ENCODE measurements at places on chromosomes 1 and 21.

GRCh38 chr1:170696591-170697290 is 32.8 kb downstream of the PRRX1 start:
- no peaks in the 10 kb centered on the region for H3K36me3 ChIP-seq
- H3K27ac ChIP-seq, result peak overlapping the region; percentile 64
- no peaks in the 10 kb centered on the region for H3K27me3 ChIP-seq
- no peak overlapping the region for H3K4me3 ChIP-seq

DNA sequence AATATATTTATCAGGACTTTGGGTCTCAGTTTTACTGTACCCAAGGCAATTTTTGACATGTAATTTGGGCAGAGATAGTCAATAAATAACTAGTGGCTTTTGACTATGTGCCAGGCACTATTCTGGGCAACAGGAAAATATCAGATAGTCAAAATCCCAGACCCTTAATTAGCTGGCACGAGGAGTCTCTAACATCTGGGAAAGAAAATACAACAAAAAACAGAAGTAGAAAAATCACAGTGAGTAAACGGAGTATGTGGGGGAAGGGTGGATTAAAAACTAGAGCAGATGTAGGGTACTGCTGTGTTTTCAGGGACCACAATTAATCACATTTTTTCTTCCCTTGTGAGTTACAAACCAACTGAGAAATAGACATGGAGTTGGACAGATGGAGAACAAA is 217.8 kb downstream of the NCAM2 start:
- H3K36me3 ChIP-seq, result no peaks in the 10 kb centered on the region
- peak overlapping the region; percentile 35 for H3K27ac ChIP-seq
- H3K27me3 ChIP-seq, result no peaks in the 10 kb centered on the region
- no peaks in the 10 kb centered on the region for H3K4me1 ChIP-seq
- H3K4me3 ChIP-seq, result no peak overlapping the region

DNA sequence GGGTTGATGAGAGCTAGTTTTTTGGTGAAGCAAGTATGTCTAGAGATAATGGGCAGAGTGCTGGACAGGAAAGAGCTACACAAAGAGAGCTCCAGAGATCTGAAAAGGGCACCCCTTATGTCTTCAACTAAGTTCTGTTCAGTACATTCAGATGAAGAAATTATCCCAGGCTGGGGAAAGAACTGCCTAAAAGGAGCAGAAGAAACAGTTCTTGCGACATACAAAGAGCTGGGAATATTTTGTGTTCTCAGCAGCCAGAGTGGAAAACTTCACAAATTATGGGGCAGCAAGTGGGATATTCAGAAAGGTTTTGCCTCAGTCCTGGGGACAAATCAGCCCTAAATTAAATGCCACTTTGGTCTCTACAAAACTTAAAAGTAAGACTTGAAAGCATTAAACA is 17.4 kb upstream of the CCN1 start:
- H3K4me3 ChIP-seq, result no peak overlapping the region
- H3K27ac ChIP-seq, result no peak overlapping the region
- no peak for DNase-seq
- no peaks in the 10 kb centered on the region for H3K27me3 ChIP-seq
- H3K36me3 ChIP-seq, result no peaks in the 10 kb centered on the region

GRCh38 chr1:223706077-223706973 is 6.0 kb upstream of the CAPN2 start:
- DNase-seq, result no peak
- peak overlapping the region; percentile 79 for H3K27ac ChIP-seq
- H3K4me1 ChIP-seq, result peaks cover 66% of the 10 kb centered on the region

DNA sequence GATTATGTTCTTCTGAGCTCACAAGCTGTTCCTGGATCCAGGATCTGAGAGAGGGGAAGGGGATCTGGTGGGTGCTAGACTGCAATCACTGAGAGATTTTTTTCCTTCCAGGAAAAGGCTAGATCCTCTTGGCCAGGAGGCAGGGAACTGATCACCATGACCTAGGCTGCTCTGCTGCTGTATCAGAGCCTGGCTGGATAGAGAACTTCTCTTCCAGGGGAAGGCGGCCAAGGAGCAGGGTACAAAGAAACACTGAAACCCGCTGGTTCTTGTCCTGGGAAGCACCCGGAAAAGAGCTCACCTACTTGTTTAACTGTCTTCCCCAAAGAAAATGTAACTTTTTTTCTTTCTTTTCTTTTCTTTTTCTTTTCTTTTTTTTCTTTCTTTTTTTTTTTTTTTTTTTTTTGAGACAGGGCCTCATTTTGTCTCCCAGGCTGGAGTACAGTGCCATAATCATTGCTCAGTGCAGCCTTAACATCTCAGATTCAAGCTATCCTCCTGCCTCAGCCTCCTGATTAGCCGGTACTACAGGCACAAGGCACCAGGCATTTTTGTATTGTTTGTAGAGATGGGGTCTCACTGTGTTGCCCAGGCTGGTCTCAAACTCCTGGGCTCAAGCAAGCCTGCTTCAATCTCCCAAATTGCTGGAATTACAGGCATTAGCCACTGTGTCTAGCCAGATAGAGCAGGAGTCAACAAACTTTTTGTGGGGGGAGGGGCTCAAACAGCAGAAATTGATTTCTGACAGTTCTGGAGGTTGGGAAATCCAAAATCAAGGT is 12.4 kb upstream of the RPS6KA1 start:
- no peaks in the 10 kb centered on the region for H3K27me3 ChIP-seq
- no peak overlapping the region for H3K4me3 ChIP-seq
- DNase-seq, result no peak
- no peaks in the 10 kb centered on the region for H3K4me1 ChIP-seq

DNA sequence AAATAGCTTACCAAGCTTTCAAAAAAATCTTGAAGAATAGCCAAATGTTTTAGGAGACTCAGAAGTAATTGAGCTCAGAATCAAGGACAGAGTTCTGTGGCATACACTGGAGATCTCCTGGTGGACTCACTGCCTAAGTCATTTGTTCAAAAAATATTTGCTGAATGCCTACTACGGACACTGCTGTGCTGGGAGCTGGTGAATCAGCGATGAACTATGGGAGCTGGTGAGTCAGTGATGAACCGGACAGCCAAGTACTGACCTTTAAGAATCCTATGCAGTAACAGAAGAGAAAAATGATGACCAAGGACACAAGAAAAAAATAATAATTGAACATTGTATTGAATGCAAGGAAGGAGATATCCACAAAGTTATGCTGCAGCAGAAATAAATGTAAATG is 717.9 kb upstream of the CXADR start:
- no peak overlapping the region for H3K27ac ChIP-seq
- no peaks in the 10 kb centered on the region for H3K27me3 ChIP-seq
- H3K4me1 ChIP-seq, result no peaks in the 10 kb centered on the region

DNA sequence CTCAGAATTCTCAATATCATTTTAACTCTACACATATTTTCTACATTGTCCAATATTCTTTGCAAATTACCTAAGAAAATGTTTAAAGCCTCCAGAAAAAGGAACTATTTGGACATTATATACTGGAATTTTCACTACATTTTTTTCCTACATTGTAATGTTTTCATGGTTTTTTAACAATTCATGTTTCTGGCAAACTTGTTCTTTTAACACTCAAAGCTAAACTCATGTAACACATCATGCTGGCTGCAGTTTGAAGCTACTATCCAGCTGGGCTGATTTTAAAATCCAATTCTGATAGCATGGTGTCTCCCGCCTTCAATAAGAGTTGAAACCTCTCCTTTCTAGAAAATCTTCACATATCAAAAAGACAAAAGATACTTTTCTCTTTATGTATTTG is 52.0 kb downstream of the TGFBR3 start:
- no peak for DNase-seq
- no peak overlapping the region for H3K27ac ChIP-seq
- no peaks in the 10 kb centered on the region for H3K27me3 ChIP-seq
- no peak overlapping the region for H3K4me3 ChIP-seq
- H3K4me1 ChIP-seq, result peaks cover 13% of the 10 kb centered on the region

DNA sequence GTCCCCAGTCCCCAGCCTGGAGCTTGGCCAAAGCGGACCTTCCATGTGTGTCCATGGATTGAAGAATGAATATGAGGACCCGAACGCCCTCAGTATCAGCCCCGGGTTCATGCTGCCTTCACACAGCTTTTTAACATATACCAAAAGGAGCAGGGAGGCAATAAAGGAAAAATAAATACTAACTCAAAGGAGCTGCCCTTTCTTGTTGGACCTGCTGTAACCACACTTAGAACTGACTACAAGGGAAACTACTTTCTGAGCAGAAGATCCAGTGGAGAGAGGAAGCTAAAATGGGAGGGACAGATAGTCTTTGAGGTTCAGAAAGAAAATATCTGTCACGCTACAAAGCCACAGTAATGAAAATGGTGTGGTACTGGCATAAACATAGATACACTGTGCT is 48.6 kb downstream of the CNN3 start:
- no peak overlapping the region for H3K27ac ChIP-seq
- H3K4me1 ChIP-seq, result peaks cover 5% of the 10 kb centered on the region
- no peaks in the 10 kb centered on the region for H3K27me3 ChIP-seq
- no peak for DNase-seq

- H3K4me1 ChIP-seq, result no peaks in the 10 kb centered on the region
- no peak overlapping the region for H3K27ac ChIP-seq
- H3K27me3 ChIP-seq, result no peaks in the 10 kb centered on the region
- no peaks in the 10 kb centered on the region for H3K36me3 ChIP-seq
These were observed 311.4 kb downstream of the USH2A start for GRCh38 chr1:216111842-216112241.

GRCh38 chr1:185595835-185596667 is 138.1 kb upstream of the HMCN1 start:
- no peaks in the 10 kb centered on the region for H3K4me1 ChIP-seq
- H3K36me3 ChIP-seq, result no peaks in the 10 kb centered on the region
- H3K27ac ChIP-seq, result peak overlapping the region; percentile 61
- H3K4me3 ChIP-seq, result no peak overlapping the region

DNA sequence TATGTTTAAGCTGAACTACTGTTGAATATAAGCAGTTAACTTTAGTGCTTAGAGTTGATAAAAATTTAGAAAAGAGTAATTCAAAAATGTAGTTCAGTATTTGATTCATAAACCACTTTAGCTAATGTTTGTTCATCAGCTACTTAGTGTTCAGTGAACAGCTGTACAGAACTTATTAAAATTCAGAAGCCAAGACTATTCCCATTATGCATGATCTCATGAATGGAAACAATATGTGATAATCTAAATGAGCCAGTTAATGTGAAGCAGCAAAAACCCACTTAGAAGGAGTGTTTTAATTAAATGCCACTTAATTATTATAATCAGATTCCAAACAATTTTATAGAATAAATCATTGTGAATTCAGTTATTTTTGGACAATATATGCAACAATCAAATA is 92.9 kb upstream of the NEGR1 start:
- no peak overlapping the region for H3K4me3 ChIP-seq
- H3K4me1 ChIP-seq, result no peaks in the 10 kb centered on the region
- no peak for DNase-seq
- H3K27ac ChIP-seq, result no peak overlapping the region

DNA sequence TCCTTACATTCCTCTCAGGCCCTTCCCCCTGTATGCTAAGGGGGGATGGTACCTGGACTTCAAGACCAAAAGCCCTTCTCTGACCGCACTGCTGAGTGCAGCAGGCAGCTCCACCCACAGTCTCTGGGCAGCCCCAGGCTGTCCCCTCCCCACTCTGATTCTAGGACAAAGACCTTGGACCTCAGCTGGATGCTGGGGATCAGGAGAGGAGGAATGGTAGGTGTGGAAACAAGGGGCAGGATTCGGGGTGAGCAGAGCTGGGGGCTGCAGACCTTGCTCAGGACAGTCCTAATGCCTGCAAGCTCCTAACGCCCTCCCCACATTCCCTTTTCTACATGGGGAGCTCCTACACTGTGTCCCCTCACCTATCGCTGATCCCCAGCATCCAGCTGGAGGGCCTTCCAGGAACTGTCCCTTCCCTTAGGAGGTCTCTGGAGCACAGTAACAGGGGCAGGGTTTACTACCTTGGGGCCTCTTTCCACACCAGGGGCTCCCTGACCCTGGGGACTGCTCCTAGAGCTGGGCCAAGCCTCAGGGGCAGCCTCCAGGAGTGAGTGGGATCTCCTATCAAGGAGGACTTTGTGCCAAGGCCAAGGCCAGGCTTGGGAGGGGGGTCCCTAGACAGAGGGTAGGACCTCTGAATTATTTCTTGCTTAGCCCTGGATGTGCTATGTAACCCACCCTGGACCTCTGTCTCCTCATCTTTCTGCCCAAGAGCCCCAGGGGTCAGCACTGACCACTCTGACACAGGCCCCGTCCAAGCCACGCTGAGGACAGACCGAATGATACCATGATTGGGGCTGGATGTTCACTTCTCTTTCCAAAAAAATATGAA is 5.6 kb downstream of the CLDN19 start:
- no peak overlapping the region for H3K4me3 ChIP-seq
- H3K4me1 ChIP-seq, result no peaks in the 10 kb centered on the region
- H3K27ac ChIP-seq, result no peak overlapping the region

DNA sequence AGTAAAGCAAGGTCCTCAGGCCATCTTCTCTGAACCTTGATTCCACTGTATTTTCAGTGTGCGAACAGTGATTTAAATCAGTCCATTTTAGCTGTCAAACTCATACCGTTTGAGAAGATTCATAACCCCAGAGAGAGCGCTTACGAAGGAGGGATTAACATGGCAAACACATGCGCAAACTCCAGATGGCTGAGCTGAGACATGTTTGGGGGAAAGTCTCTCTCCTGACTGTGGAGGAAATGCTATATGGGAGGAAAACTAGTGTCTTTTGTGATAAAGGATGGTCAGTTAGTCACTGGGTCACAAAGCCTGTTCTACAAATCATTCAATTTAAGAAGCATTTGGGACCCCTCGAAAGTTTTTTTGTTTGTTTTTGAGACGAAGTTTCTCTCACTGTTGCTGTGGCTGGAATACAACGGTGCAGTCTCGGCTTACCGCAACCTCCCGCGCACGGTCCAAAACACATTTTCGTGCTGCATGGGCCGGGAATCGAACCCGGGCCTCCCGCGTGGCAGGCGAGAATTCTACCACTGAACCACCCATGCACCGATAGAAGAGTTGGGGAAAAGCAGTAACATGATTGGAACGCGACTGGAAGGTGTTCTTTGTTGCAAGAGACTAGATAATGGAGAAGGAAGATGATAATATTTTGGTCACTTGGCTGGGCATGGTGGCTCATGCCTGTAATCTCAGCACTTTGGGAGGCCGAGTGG is 58.4 kb upstream of the CXADR start:
- no peak overlapping the region for H3K4me3 ChIP-seq
- H3K36me3 ChIP-seq, result no peaks in the 10 kb centered on the region
- no peak for DNase-seq
- peaks cover 12% of the 10 kb centered on the region for H3K4me1 ChIP-seq
- H3K27me3 ChIP-seq, result no peaks in the 10 kb centered on the region
- no peak overlapping the region for H3K27ac ChIP-seq

- H3K27ac ChIP-seq, result no peak overlapping the region
- H3K27me3 ChIP-seq, result no peaks in the 10 kb centered on the region
- DNase-seq, result no peak
- H3K4me1 ChIP-seq, result peaks cover 19% of the 10 kb centered on the region
These were observed 24.2 kb upstream of the RGL1 start for GRCh38 chr1:183780757-183781156.
